ENCODE measurements at places on chromosomes 6 and 20. TPM values are rescaled to one million over a fixed set of nuclear protein-coding genes. Genes with fewer than 3 reads are reported as not detected.

Gene TUBB2B
- 60.2 TPM for polyA plus RNA-seq

Gene VARS2
- polyA plus RNA-seq, result 30.7 TPM

Gene CRISP3
- 0.28 TPM for polyA plus RNA-seq

- no peak for DNase-seq
Measured at GRCh38 chr6:25137480-25137879, 141.7 kb upstream of the CARMIL1 start.

DNA sequence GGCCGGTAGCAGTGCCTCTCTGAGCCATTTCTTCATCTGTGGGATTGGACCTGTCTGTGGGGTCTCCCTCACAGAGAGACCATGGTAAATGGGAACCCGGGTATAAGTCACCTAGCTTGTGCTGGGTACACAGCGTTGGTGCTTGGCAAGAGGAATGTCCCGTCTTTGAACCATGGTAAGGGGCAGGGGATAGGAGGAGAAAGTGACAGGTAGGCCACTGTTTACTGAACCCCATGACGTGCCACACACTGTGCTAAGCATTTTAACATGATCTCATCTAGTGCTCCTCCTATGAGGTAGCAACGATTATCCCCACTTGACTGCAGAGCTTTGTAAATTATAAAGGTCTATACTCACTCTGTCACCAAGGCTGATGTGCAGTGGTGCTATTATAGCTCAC lies 600 bp upstream of the TNNC2 start:
- DNase-seq, result no peak

DNA sequence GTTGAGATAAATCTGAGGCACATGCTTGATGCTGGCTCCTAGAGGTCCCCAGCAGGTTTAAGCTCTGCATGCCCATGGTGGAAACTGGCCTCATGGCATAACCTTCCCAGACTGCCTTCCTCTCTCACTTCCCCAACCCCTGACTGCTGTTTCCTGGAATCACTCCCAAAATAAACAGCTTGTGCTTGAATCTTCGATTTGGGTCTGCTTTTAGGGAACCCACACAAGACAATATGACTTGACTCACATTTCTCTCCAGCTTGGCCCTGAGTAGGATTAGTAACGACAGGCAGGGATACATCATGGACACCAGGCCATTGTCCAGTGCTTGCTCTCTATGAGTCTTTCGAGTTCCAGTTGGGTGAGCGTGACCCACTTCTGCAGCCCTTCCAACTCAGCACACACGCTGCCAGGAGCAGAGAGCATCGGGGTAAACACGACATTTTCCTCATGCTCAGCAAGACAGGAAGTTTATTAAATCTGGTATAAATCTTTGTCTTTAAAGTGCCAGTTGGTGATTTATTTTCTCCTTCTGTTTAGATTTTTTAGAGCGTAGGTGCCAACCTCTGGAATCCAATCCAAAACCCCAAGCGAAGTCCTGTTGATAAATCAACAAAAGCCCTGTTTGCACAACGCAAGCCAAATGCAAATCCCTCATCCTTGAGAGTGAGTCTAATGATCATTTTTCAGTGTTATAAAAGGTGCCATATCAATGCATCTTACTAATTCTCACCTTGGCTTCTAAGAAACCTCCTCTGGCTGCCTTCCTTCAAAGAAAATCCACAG lies 135.0 kb downstream of the FOXA2 start:
- DNase-seq, result peak; percentile 4

- no peak for DNase-seq
Measured at GRCh38 chr6:43399932-43400487, 27.3 kb upstream of the ABCC10 start.

- no peak for DNase-seq
Measured at GRCh38 chr20:49147296-49147695, 40.8 kb downstream of the STAU1 start.

- no peak for DNase-seq
Measured at GRCh38 chr20:59221049-59221706, 57.6 kb downstream of the ZNF831 start.
